Left forelimb (tissue), 1 donor: ENCODE measurements at places on chromosomes 12 and 14.

- DNase-seq: no peak
Observed at GRCh38 chr14:101097109-101097793, 193.7 kb upstream of the RTL1 start.

DNA sequence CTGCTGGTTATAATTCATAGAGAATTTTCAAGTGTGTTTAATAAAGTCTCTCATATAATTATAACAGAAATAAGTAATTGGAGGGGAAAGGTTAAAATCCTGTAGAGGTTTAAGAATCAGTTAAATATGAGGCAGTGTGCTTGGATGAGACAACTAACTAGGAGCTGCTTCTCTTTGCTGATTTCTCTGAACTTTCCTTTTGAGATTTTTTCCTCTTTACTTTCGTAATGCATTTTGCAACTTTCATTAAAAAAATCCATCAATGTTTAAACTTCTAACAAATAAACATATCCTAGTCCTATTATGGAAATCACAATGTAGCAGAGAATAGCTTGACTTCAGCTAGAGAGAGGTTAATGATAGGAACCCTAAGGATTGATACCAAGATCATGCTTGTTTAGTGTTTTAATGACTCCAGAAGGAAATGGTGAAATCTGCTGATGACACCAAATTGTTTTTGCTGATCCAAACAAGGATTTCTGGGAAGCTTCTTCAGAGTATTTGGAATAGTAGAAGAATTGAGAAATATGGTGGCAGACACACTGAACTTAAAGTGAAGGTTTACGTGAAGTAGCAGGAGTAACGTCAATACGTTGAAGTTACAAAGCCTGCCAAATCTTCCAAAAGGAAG is 122.6 kb downstream of the RAD51B start:
- no peak for DNase-seq

- DNase-seq: no peak
Observed at GRCh38 chr12:112196196-112196875, 71.0 kb downstream of the TRAFD1 start.

DNA sequence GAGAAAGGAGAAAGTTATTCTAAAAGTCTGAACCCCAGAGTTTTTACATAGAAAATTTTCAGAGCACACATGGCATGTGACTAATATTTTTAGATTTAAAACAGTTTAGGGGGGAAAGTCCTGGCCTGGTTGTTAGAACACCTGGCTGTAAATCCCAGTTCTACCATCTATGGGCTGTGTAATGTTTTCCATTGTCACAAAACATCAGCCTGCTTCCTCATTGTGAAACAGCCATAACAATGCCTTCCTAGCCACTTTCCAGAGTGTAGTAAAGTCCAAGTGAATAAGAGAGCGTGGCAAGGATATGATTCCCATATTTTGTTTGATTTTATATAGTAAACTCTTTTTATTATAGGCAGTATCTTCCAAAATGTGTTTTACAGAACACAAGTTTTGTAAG is 310.0 kb upstream of the DCN start:
- no peak for DNase-seq

DNA sequence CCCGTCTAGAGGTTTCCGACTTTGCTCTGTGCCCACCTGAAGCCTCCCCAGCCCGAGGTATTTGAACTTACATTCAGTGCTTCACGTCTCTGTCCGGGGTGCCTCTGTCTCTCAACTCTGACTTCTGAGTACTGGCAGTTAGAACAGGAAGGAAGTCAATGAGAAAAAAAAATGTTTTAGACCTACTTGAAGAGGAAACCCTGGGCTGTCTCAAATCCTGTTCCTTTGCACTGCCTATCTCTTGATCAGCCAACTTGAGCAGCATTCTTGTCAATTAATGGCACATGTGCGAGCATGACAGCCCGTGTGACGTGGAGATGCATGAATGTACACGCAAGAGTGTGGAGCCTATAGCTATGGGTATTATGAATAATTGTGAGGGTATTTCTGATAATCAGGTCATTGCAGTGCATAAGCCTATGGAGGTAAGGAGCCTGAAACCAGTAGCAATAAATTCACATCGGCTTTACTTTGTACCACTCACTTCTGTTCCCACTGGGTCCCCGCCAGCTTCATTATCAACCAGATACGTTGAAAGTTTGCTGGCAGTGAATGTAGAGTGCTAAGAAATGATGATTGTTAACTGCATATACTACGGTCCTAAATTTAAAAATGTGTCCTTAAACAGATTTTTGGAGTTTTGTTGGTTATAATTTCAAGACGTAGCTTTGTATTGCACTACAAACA is at the start of gene ARHGDIB:
Gene ARHGDIB, minus strand, starts transcription at position 136 of the 687 bp plus-strand sequence. CDS start 10,889 bp downstream, outside the sequence.
- no peak for DNase-seq

- DNase-seq: no peak
Observed at GRCh38 chr12:53733807-53734200, 6.6 kb upstream of the CALCOCO1 start.

- DNase-seq: no peak
Observed at GRCh38 chr14:64112867-64113678, 181.1 kb downstream of the ESR2 start.

DNA sequence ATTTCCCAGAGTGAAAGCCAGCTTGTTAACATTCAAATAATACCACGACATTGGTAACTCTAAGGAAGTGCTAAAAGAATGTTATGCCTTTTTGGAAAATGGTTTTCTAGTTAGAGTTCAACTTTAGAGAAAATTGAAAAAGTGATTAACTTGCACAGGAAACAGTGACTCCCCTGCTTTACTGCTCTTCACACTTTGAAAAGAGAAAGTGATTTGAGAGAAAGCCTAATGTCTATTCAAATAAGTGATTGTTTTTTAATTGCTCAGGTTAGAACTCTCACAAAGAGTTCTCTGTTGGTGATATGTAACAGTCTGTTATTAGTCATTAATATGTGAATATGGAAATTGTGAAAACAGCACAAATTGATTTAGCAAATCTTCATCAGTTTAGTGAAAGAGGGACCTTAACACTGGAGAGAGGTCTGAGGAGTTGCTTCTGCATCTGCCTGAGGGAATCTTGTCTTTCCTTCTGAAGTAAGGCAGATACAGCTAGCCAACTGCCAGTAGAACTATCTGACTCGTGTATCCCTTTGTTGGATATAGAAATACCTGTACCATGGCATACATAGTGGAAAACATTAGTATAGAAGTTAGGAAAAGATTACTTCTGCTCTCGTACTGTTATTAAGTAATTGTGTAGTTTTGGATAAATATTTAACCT is 25.5 kb downstream of the ATF7IP start:
- DNase-seq: no peak

DNA sequence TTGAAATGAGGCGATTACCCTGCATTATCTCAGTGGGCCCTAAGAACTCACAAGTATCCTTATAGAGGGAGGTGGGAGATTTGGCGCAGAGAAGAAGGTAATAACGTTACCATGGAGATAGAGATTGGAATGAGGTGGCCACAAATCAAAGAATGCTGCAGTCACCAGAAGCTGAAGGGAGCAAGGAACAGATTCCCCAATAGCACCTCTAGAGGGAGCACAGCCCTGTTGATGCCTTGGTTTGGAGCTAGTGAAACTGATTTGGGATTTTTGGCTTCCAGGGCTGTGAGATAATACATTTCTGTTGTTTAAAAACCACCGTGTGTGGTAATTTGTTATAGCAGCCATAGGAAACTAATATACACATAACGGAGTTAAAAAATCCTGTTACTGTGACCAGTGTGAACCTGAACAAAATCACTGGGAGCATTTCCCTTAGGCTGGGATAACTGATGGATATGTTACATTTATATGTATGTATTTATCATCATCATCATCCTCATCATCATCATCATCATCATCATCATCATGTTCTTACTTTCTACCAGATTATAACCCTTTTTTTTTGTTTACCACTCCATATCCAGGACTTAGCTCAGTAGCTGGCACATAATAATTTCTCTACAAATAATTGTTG is 100.3 kb downstream of the LIN7A start:
- no peak for DNase-seq

GRCh38 chr12:118187751-118188435 is 52.0 kb downstream of the PEBP1 start:
- DNase-seq: no peak

DNA sequence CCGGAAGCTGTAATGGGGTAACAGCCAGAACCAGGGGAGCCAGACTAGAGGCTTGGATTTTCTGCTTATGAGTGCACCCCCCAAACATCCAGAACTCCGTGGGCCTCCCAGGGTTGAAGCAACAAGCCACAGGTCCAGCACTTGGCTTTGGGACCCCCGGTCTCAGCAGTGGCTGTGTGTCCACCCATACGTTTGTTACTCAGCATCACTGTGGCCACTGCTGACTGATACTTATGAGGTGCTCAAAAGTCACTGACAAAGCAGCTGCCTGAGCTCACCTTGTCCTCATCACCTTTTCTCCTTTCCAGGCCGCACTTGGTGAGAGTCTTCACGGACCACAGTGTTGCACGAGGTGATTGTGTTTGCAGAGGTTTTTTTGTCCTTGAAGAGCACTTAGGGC is 145.6 kb upstream of the RFLNA start:
- DNase-seq: no peak

DNA sequence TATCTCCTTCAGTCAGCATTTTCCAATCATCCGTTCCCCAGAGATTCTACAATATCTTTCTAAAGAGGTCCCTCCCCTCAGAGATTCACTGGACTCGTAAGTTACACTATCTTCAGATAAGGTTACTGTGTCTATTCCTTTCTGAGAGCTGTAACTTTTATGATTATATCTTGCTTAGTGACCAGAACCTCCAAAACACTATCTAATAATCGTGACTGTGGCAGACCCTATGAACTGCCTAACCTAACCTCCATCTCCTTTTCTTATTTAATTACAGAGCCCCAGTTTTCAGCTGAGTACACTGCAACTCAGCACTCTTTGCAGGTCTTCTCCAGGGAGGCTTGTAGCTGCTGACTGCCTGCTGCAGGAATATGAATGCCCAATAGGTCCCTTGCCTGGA is 38.5 kb upstream of the CHGA start:
- DNase-seq: no peak

DNA sequence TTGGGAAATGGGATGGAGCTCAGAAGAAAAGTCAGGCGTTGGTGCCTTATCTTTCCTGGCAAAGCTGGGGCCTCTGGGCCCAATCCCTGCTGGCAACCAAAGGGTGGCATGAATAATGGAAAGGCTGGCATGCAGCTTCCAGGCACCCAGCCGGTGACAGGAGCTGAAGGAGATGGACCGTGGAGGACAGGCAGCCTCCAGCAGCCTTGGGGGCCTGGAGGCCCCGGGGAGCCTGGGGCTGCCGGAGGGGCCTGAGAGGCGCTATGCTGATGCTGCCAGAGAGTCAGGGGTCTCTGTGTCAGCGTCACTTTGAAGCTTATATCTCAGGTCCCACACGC is 38.2 kb upstream of the EML1 start:
- no peak for DNase-seq

DNA sequence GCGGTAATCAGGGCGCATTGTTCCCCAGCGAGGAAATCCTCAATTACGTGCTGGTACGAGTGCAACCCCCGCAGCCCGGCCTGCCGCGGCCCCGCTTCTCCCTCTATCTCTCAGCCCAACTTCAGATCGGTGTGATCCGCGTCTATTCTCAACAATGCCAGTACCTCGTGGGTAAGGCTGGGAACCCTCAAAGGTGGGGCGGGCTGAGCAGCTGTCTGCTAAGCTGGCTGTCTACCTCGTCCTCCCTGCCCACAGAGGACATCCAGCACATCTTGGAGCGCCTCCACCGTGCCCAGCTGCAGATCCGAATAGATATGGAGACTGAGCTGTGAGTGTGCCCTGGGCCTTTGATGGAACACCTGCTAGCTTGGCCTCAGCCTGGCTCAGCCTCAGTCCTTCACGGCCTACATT is 996 bp downstream of the REC8 start:
- DNase-seq: no peak

DNA sequence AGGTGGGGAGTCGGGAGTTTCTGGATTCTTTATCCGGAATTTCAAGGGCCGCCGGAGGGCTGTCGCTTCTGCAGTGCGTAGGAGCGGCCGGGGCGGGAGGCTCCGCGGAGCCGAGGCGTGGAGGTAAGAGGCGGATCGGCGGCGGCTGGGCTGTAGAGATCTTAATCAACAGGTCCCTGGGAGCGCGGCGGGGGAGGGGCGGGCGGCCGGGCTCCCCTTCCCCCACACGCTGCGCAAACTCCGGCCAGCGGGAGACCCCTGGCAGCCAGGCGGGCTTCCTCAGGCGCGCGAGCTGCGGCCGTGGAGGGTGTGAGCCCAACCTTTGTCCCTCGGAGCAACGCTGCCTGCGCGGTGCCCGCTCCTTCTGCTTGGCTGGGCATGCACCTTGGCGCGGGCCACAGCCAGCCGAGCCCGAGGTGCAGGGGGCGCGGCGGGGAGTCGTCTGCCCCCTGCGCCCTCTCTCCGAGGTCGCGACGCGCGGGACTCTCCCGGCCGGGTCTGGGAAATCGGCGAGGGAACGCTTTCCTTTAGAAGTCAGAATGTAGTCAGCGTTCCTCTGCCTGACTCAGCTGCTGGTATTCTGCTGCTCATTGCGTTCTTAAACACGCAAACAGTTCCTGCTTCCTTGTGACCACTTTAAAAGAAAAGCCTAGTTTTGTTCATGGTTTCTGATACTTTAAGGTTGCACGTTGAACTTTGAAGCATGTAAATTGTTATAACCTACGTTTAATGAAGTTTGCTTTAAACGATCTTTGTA is at the start of gene PALS1:
Gene PALS1, plus strand, starts transcription at position 25 of the 757 bp plus-strand sequence. CDS start 37,736 bp downstream, outside the sequence.
- DNase-seq: no peak

GRCh38 chr14:95255487-95255886 is 64.2 kb downstream of the CLMN start:
- no peak for DNase-seq

GRCh38 chr12:120347766-120348165 is 20.2 kb upstream of the PLA2G1B start:
- no peak for DNase-seq

DNA sequence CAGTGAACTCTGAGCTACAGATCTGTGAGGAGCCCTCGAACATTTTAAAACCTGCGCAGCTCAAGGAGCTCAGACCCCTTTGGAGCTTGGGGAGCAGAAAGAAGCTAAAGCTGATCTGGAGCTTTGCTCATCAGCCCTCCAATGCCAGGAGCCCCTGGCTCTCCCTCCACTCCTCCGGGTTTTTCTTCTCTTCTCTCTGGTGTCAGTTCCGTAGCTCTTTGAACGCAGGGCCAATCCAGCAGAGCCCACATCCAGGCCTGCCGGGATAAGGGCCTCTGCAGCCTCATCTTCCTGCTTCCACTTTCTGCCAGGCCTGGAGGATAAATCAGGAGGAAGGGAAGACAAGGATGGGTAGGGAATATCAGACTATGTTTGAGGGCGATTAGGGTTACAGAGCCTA is 6.0 kb downstream of the HOXC4 start:
- DNase-seq: no peak
